ENCODE measurements at places on chromosomes 13 and 19. TPM values are rescaled to one million over a fixed set of nuclear protein-coding genes. Genes with fewer than 3 reads are reported as not detected.

Gene ERICH4
- 5.6 TPM for polyA plus RNA-seq

- DNase-seq = no peak
These were observed 145.5 kb upstream of the SPRY2 start for GRCh38 chr13:80486402-80486801.

GRCh38 chr13:84399320-84400085, 517.2 kb upstream of the SLITRK1 start:
- DNase-seq = no peak

Gene OR7A17
- 0.08 TPM for polyA plus RNA-seq

DNA sequence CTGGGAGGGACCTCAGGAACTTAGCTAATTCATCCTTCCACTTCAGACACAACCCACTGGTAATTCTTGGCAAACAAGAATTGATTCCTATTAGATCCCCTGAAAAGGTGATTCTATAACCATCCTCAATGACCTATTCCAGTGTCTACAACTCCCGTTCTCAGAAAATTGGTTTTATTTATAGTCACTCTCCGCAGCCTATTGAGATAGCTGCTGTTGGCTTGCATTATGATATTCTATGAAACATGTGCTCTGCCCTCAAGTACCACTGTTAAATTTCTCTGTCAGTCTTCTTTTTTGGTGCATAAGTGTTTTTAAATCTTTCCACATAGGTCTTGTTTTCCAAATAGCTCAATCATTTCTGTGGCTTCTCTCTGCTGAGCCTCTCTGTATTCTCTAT, 75.0 kb downstream of the CDADC1 start:
- no peak for DNase-seq

- no peak for DNase-seq
These were observed 18.5 kb downstream of the POU2F2 start for GRCh38 chr19:42113641-42114348.

Data from right renal pelvis (tissue), 4 donors.